ENCODE measurements at places on chromosomes 2 and 18. TPM values are rescaled to one million over a fixed set of nuclear protein-coding genes. Genes with fewer than 3 reads are reported as not detected.

Gene GYPC
- not detected for polyA plus RNA-seq

DNA sequence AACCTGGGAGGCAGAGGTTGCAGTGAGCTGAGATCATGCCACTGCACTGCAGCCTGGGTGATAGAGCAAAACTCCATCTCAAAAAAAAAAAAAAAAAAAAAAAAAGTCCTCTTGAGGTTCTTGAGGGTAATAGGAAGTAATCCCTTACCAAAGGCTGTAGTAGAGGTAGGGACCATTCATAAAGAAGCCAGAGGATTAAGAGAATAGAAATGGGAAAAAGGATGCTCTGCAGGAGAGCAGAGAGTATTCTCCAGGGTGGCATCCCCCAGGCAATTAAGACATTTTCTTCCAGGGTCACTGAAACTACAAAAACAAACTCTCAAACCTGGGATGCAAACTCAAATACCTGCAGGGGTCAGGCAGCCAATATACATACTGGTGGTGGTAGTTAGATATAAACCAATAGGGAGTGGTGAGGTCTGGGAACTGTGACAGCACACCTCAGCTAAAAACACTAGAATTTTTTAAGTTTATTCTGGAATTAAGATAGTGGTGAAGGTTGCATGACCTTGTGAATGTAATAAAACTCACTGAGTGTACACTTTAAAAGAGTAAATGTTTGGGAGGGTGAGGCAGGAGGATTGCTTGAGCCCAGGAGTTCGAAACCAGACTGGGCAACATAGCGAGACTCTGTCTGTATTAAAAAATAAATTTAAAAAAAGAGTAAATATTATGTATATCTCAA is 24.7 kb downstream of the RAPH1 start:
- no peak for DNase-seq

Gene ANKRD53
- polyA plus RNA-seq: not detected

- peak; percentile 77 for DNase-seq
Measured at GRCh38 chr2:241271706-241272302, 43.7 kb downstream of the HDLBP start.

DNA sequence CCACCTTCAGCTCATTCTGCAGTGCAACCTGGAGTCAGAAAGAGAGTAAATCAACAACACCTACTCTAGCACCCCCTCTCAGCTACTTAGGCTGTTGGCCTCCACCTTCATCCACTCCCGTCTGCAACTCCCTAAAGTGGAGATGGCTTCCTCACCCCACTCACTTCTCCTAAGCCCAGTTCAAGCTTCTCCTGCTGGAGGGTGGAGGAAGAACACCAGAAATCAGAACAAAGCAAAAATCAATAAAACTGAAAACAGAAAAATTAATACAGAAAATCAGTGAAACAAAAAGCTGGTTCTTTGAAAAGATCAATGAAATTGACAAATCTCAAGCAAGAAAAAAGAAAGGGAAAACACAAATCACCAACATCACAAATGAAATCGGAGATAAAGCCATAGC is 191.7 kb downstream of the ANAPC1 start:
- DNase-seq: no peak

DNA sequence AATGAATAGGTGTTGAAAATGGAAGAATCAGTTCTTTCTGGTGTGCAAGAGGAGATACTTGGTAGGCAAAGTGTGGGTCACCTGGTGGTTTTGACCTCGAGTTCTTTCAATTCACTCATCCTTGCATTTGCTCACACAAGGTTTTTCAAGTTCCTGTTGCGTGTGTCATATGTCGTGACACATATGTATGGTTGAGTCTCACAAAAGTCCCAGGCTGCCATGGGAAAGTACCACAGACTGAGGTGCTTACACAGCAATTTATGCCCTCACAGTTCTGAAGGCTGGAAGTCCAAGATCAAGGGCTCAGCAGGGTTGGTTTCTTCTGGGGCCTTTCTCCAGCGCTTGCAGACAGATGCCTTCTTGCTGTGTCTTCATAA is 64.4 kb downstream of the NCK2 start:
- no peak for DNase-seq

Gene CXCR1
- polyA plus RNA-seq: not detected

DNA sequence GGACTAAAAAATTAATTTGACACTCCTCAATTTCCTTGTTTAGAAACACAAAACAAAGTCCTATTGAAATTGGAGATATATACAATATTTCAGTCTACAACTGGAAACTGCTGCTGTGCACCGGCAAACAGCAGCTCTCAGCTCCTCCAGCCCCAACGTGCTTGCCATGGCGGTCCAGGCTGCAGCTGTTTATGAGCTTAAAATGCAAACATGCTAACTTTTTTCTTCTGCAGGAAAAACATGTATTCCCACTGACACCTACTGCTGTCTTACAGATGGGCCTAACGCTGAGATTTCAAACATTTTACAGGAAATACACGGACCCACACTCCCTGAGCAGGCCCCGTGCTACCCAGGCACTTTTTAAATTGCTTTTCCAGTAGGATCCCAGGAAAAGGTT is 195.5 kb downstream of the BCL11A start:
- no peak for DNase-seq

DNA sequence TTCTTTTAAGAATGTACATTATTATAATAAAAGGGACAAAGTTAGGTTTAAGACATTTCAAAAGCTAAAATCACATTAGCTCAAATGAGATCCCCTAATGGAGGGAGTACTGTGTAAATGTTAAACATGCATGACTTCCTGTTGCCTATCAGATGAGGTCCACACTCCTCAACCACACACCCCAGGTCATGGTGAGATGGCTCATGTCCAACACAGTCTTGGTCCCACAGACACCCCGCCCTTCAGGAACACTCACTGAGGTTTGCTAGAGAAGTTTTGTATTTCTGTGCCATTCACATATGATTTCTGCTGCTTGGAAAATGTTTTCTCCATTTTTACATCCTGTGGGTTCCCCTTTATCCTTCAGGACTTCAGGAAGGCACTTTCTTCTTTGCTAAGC is 491.0 kb downstream of the SOX11 start:
- DNase-seq: no peak

GRCh38 chr2:28944535-28945248 is 36.4 kb upstream of the TOGARAM2 start:
- DNase-seq: no peak

Gene FAM117B
- 3.6 TPM for polyA plus RNA-seq

DNA sequence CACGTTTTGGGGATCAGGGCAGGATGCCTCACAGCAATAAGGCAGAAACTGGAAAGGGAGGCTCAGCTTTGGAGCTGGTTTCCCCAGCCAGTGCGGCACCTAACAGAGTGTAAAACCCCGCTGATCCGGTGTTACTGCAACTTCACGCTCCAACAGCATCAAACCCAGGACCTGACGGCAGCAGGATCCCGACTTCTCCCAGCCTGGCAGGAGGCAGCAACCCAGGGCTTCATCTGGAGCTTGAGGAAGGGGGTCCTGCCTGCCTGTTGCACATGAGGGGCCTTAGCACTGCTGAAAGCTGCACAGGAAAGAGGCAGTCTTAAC is 209.8 kb downstream of the MGAT5 start:
- DNase-seq: no peak

DNA sequence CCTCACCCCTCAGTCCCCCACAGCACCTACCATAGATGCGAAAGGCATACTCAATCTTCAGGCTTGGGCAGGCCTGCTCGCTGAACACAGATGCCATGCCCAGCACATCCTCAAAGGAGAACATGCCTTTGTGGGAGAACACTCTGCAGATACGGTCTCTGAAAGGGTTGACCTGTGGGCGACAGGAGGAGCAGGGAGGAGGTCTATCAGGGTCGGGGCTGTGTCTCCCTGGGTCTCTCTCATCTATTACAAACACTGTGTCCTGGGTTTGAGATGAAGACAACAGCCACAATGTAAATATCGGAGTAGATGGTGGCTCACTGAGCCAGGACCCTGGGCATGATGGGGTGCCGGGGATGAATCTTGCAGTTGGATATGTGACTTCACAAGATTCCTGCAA is 46.0 kb downstream of the CIB4 start:
- DNase-seq: no peak

GRCh38 chr18:55610506-55610905 is 22.5 kb upstream of the TCF4 start:
- DNase-seq: no peak

GRCh38 chr18:77114415-77115191 is 18.0 kb downstream of the MBP start:
- peak; percentile 84 for DNase-seq

Gene KRTCAP3
- 0.68 TPM for polyA plus RNA-seq

Gene ZFP36L2
- polyA plus RNA-seq: 17.3 TPM

Gene NEURL3
- polyA plus RNA-seq: 0.51 TPM

Gene CRYGC
- not detected for polyA plus RNA-seq

Gene RGPD3
- 0.12 TPM for polyA plus RNA-seq

Gene CDH7
- polyA plus RNA-seq: 0.01 TPM

Gene TEKT4
- not detected for polyA plus RNA-seq

DNA sequence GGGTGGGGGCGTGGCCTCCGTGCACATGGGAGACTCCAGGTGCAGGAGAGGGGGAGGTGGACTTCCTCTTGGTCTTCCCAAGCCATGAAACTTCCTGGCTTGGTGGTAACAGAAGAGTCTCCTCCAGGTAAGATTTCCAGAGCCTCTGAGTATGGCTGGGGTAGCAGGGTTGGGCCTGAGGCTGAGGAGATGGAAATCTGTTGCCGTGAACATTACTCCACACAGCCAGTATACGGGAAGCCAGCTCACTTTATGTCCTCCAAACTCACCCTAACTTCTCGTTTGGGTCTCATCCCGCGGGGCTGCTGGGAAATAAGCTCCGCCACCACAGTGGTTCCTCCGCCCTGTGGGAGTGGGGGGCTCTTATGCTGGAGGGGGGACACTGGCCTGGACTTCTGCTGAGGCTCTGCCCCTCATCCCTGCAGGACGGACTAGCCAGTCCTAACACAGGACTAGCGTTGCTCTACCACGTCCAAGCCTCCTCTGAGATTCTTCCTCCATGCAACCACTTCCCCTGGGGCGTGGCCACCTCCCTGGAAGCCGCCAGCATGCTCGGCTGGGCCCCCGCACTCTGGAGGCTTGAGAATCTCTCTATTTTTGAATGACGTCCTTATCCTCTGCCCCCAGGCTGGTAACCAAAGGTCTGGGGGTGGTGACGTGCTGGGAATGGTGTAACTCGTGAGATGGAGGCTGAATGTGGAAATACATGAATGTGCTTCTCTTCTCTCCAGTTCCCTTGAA is 777 bp upstream of the RAB17 start:
- no peak for DNase-seq

Gene MARCO
- polyA plus RNA-seq: 0.07 TPM

Gene KCNIP3
- polyA plus RNA-seq: 0.94 TPM

- no peak for DNase-seq
Measured at GRCh38 chr2:173990245-173990644, 25.1 kb upstream of the SP3 start.

Gene CHRNG
- polyA plus RNA-seq: not detected

- DNase-seq: no peak
Measured at GRCh38 chr2:149653831-149654445, 66.4 kb upstream of the MMADHC start.

Gene TUBA3D
- polyA plus RNA-seq: not detected

- no peak for DNase-seq
Measured at GRCh38 chr2:42858140-42859005, 66.0 kb upstream of the HAAO start.

- peak; percentile 30 for DNase-seq
Measured at GRCh38 chr2:225025917-225026571, 16.2 kb downstream of the DOCK10 start.

Gene NFU1
- 64.8 TPM for polyA plus RNA-seq

GRCh38 chr2:138760676-138761075 is 19.5 kb downstream of the NXPH2 start:
- DNase-seq: no peak

Gene MBP
- polyA plus RNA-seq: 8.6 TPM

Data from A549 (cell line).